ENCODE measurements at places on chromosomes 11 and 22. TPM values are rescaled to one million over a fixed set of nuclear protein-coding genes. Genes with fewer than 3 reads are reported as not detected.

DNA sequence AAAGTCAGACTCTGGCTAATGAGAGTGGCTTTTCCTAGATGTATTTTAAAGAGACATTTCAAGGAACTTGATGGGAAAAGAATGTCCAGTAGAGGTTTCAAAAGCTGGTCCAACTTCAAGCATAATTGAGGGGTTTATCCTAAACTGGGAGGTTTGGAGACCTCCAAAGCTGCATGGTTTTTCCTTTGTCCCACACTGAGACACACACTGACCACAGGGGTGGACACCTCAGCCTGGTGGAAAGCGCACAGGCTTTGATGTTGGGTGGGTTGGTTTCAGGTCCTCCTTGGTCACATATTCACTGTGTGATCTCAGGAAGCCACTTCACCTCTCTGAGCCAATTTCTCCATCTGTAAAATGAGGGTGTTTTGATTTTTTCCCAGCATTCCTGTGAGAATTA, 4.0 kb downstream of the SPON1 start:
- no peak for DNase-seq

- no peak for DNase-seq
These were observed 44.2 kb upstream of the FBLN1 start for GRCh38 chr22:45458532-45458931.

DNA sequence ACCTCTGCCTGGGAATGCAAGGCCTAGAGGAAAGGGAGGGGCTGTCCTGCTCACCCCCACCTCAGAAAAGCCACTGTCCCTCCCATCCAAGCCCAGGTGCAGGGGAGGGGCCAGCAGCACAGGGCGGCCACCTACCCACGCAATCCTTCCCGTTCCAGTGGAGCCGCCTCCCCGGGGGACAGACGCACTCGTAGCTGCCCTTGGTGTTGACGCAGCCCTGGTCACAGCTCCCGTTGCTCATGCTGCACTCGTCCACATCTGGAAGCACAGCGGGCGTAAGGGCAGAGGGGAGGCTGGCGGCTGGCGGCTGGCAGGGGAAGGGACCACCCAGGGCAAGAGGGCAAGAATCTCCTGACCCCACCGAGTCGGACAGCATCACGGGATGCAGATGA, 40.3 kb upstream of the TTLL12 start:
- DNase-seq: no peak

TTC12 gene
- total RNA-seq: 2.7 TPM

GRCh38 chr11:17098658-17099057, 21.2 kb upstream of the RPS13 start:
- DNase-seq: no peak

CHRM1 gene
- not detected for total RNA-seq

GRCh38 chr22:30564761-30565119, 9.7 kb downstream of the GAL3ST1 start:
- no peak for DNase-seq

Measured in mesenteric fat pad (tissue), 1 donor.